ENCODE measurements at places on chromosomes 5 and 9.

DNA sequence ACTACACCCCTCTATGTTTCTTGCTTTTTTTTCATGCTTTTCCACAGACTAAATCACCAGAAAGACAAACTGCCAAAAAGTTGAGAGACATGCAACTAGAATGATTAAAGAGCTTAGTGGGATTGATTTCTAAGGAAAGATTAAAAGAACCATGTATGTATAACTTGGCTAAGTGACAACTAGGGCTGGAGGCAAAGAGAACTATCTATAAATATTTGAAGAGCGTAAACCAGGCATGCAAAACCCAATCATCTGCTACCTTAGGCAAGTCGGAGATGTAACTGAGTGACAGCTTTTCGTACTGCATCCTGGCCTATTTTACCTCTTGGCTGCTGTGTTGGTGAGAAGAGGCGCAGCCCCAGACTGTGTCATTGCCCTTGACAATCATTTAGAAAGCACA lies 121.0 kb upstream of the TLX3 start:
- DNase-seq = no peak

DNA sequence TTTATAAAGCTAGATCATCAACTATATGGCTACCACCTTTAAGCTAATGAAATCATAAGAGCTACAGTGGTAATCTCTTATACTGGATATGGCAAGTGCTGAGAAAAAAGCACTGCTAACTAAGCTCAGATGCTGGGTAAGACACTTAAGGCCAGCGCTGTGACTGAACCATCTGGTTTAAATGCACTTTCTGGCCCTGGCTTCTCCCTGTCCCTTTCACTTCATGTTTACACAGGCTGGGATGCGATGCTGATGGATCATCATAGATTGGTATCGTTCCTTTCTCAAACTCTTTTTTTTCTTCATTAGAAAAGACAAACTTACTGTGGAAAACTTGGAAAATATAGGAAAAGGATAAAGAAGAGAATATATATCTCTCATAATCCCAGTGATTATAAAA lies 52.3 kb downstream of the KIF24 start:
- DNase-seq = no peak

- DNase-seq = no peak
These were observed 275.9 kb downstream of the CRB2 start for GRCh38 chr9:123631862-123632261.

- DNase-seq = no peak
These were observed 11.9 kb downstream of the GSN start for GRCh38 chr9:121279776-121280388.

Measured in choroid plexus epithelial cell (primary cell).